ENCODE measurements at places on chromosomes 16 and 17.

GRCh38 chr16:50740736-50741135, 1.1 kb upstream of the CYLD start:
- no peak for DNase-seq

- no peak for DNase-seq
Observed at GRCh38 chr17:79931817-79932309, 92.6 kb upstream of the CBX4 start.

DNA sequence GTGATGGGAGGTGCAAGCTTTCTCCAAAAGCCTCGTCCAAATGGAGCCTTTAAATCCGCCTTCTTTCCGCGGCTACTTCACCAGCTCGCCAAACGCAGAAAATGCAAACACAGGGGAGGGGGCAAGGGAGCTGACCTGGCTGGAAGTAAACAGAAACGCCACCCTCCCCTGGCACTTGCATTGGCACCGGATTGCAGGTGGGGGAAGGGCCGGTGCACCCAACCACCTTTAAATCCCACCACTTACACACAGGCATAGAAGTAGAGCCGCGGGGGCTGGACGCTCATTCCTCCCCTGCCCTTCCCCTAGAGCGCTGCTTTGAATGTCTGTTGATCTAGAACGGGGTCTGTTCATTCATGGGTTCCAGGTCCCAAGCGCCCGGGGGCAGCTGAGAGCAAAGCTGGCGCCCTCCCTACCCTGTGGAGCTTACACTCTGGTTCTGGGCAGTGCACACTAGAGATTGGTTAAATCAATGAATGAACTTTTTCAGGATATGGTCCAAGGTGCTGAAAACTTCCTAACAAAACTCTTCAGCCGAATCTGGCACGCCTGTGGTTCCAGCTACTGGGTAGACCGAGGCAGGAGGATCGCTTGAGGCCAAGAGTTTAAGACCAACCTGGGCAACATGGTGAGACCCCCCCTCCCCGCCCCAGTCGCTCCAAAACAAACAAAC, 920 bp upstream of the ZCCHC14 start:
- no peak for DNase-seq

DNA sequence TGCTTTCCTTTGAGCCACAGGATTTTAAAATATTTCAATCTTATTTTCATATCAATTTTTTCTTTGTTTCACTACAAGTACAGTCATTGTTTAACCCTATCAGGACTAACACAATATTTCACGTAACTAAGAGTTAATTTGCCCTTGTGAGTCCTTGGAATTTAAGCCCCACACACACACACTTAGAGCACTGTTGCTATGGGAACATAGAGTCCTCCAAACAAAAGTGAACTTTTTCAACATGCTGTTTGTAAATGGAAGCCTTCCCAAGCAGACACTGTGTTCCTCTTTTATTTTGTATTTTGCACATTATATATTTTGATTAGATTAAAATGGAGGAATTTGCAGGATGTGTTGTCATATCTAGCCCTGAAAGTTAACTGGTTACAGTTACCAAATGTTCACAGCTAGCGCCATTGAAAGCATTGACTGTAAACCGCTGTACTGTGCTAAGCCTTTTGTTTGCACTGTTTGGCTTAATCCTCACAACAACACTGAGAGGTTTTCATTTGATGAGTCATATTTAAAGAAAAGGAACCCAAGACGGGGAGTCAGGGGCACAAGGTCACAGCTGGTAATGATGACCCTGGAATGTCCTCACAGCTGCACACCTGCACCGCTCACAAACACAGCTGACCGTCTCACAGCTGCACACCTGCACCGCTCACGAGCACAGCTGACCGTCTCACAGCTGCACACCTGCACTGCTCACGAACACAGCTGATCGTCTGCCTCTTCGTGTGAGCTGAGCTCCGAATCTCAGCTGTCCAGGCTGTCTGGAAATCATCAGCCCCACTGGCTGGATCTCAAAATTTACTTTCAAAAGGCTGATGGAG, 6.3 kb downstream of the HSBP1 start:
- DNase-seq, result no peak

DNA sequence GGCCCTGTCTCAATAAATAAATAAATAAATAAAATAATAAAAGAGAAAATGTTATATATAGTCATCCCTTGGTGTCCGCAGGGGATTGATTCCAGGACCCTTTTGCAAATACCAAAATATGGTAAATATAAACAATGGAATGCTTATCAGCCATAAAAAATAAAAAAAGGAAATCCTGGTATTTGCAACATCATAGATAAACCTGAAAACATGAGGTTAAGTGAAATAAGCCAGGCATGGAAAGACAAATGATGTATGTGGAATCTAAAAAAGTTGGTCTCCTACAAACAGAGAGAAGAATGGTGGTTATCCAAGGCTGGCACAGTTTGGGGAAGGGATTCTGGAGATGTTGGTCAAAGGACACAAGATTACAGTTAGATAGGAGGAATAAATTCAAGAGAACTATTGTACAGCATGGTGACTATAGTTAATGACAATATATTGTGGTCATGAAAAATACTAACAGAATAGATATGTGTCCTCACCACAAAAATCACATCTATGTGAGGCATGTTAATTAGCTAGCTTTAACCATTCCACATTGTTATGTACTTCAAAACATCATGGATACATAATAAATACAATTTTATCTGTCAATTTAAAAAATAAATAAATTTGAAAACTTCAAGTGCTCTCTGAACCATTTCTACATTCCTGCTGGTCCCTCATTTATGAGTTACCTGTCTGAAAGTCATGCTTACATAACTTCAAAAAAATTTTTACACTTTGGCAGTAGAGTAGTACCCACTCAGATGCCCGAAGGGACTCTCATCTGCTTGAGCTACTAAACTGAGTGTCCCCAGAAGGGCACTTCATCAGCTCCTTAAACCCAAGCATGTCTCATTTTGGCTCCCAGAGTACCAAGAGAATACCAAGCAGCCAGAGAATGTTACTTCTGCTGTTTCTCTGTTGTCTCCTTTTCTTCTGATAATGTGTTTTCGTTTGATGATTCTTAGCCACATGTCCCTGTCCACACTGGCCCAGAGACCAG, 26.6 kb downstream of the N4BP1 start:
- DNase-seq, result no peak

DNA sequence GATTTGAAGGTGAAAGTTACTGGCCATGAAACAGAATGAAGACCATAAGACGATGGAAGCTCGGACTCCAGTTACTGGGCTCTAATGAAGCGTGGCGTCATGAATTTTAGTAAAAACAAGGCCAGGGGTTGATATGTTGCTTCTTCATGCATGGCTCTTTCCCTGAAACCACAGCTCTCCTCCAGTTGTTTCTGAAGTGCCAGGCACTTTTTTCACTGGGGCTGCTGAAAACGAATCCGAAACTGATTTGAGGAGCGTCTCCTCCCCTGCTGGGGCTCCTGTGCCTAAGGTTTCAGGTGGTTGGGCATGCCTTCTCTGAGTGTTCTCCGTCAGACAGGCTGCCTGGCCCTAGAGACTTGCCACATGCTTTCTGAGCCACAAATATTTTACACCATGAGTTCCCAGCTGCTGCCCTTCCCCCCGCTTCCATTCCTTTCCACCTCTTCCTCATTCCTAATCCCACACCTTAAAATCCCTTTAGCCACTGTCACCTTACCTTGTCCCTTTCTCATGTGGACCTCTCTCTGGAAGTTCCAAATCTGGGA, 3.7 kb upstream of the MYL4 start:
- DNase-seq, result no peak

GRCh38 chr16:57656342-57656955, 11.7 kb upstream of the ADGRG3 start:
- DNase-seq, result no peak

DNA sequence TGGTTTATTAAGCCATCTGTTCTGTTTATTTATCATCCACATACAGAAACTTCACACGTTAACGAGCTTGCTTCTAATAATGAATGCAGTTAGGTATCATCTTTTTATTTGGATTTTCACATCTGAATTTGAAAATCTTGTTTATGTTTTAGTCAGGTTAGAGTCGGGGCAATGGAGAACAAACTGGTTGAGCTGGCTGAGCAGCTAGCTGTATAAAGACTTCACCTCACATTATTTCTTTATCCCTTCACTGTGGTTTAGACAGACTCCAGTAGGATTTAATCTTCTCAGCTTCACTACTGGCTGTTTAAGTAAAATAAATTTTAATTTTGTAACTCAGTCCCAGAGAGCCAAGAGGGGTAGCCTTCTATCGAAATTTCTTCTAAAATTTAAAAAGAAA, 415.9 kb downstream of the RBFOX1 start:
- no peak for DNase-seq

GRCh38 chr17:33015716-33016346, 24.2 kb downstream of the SPACA3 start:
- no peak for DNase-seq
